ENCODE measurements at places on chromosomes 2 and 18.

DNA sequence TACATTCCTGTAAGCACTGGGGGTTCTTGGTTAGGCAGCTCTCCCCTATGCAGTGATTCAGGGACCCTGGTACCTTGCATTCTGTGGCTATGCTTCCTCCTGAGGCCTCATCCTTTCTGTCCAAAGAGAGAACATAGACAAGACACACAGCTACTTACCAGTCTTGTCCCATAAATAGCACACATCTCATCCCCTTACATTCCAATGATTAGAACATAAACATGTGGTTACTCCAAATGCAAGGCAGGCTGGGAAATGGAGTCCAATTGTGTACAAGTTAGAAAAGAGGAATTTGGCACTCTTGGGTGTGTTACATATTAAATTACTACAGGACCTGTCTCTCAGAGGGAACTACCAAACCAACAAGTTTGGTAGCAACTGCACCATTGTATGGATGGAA, 171.3 kb downstream of the ARHGAP15 start:
- no peak for DNase-seq

GRCh38 chr2:142422769-142423168, 292.0 kb upstream of the LRP1B start:
- DNase-seq = no peak

GRCh38 chr2:43448011-43448821, 147.6 kb downstream of the THADA start:
- DNase-seq = no peak

DNA sequence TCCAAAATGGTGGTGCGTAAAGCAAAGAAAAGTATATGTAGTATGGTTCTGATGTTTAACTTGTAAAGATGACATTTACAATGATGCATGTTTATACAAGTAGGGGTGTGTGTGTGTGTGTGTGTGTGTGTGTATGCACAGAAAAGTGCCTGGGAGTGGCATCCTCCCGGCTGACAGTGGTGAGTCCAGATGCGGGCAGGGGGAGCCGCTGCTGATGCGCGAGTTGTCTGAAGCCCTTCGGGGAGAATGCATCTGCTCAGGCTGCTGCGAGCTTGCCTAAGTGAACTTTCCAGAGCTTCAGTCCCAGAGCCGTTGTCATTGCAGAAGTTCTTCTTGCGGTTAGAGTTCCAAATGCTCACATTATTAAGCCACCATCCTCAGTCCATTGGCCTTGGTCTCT, 429.7 kb upstream of the HS6ST1 start:
- no peak for DNase-seq

GRCh38 chr2:158021226-158021625, 80.5 kb upstream of the UPP2 start:
- no peak for DNase-seq

GRCh38 chr2:221975151-221975550, 323.6 kb downstream of the PAX3 start:
- DNase-seq = no peak

GRCh38 chr2:23546913-23547312, 161.9 kb downstream of the KLHL29 start:
- no peak for DNase-seq

GRCh38 chr2:78034706-78035105, 512.5 kb upstream of the LRRTM4 start:
- DNase-seq = no peak

- DNase-seq = no peak
Measured at GRCh38 chr2:39408351-39409136, 28.5 kb downstream of the MAP4K3 start.

DNA sequence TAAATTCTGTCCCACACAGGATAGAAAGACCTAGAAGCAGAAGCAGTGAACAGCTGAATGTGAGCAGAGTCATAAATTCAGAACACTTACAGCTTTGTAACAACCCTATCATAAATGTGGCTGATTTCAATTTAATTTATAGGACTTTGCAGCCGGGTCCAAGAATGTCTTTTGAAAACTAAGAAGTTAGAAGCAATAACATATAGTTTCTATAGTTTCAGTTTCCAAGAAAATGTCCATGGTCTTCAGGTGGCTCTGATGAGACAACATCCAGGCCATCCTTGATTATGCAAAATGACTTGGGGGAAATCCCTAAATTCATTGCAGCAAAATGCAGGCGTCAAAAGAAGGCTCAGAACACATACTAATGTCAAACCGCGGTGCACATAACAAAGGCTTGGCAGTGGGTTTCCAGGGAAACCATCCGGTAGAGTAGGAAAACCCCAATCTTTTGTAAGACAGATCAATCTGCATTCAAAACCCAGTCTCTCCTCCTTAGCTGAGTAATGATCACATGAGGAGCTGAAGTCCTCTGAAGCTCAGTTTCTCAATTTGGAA, 442.2 kb upstream of the ID2 start:
- DNase-seq = no peak

DNA sequence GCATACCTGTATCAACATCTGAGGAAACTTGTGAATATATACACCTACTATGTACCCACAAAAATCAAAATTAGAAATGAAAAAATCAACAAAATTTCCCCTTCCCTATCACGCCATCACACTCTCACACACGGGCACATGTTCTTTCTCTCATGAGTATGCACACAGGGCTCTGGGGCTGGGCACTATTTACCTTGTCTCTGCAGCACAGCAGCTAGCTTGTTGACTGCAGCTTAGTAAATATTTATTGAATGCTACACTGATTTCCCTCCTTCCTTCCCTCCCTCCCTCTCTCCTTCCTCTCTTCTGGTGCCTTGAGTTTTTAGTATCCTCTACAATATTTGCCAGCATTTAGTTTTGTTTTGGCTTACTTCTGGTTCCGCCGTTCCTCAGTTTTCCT, 182.7 kb upstream of the LHCGR start:
- no peak for DNase-seq

DNA sequence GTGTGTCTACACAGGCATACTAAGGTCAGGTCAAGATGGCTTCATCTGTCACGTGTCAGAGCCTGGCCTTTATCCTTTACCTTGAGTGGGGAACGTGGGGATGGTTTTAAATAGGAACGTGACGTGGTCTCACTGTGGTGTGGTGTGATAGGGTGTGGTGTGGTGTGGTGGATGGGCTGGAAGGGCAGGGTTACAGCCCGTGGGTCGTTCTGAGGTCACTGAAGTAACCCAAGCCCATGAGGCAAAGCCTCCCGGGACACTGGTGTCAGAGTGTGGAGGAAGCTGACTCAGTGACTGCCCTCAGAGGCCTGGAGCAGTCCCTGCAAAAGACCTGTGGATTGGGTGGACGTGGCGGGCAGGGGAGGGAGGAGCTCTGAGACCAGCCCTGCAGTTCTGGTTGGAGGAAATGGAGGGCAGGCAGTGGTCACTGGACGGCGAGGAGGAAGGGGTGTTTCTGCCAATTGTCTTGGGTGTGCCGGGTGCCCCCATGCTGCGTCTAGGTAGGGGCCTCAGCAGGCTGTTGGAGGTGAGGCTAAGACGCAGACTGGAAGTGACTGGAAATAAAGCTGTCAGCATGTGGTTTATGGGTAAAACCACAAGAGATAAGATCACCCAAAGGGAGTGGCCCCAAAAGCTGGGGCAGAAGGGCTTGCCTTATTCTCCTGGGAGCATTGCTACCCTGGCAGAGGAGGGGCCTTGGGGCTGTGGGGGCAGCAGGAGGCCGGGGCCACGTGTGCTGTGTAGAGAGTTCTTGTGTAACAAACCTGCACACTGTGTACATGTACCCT, 84.8 kb downstream of the SH3RF3 start:
- DNase-seq = no peak

DNA sequence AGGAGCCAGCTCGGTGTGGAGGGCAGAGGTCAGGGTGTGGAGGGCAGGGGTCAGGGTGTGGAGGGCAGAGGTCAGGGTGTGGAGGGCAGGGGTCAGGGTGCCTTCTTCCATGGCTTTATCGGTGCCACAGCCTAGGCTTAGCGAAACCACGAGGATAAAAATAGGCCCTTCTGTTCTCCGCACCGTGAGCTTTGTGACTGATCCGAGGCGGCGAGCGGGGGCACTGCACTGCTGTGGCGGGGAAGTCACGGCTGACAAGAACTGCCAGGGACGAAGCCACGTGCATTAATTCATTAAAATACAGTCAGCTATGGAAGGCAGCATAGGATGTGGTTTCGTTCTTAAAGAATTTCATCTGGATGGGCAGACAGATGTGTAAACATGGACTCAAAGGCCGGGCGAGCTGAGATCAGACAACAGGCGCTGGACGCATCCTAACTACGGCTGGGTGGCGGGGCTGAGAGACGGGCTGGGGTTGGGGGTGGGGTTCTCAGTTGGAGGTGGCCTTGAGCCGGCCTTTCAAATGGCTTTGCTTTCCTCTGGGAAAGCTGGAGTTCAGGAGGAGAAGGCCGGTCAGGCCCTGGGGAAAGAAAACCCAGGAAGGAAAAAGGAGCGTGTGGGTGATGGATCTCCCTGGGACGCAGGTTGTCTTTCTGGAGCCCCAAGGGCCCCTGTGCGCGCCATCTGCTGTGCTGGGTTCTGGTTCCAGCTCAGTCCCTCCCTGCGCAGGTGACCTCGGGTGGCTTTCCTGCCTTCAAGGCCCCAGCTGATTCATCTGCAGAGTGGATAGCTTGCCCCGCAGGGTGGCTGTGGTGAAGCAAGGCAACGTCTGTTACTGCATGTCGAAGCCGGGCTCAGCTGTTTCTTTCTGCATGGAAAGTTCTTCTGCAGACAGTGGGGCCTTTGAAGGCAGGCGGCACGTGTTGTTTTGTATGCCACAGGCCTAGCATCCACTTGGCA, 958 bp upstream of the ALLC start:
- DNase-seq = no peak

DNA sequence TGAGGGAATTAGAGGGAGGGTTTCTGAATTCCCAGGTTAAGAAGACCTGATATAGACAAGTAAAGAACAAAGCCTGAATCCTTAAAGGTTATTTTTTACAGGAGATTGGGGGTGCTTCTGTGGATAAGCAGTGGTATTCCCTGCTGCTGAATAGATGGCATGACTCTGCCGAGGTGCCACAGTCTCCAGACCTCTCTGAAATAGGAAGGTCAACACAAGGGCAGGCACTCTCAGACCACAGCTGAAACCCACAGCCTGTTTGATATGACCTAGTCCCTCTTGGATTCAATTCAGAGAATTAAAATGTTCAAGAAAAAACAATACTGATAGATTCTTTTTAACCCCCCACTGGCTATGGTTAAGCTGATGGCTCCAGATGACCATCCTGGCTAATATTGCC, 259.3 kb downstream of the PTGR3 start:
- no peak for DNase-seq
